ENCODE measurements at places on chromosomes 3 and 15.

DNA sequence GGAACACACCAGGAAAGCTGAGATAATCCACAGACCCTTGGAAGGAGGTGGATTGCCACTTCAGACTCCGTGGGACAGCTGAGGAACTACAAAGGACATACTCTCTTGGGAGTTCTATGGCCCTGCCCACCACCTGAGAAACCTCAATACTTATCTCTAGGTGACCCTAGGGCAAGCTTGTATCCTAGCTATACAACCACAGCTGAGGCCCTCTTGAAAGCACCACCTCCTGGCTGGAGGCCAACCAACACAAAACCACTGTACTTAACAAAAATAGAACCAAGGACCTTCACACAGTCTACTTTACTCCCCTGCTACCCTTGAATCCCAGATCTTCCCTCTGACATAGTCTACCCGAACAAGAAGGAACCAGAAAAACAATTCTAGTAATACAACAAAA lies 60.7 kb upstream of the TRIM42 start:
- DNase-seq = no peak

DNA sequence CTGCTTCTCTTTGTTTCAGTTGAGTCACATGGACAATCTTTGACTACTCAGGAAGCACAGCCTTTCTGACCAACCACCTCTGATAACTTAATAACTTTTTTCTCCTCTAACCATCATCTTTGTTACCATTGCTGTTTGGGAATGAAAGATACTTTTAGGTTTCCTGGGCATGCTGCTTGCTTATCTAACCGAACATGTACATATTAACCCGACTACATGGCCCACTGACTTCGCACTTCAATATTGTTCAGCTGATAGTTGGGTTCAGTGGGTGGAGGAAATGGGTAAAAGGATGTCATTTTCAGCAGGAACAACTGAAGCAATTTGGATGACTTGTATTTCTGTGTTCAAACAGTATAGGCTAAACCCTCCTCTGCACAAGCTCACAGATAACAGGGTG lies 214.3 kb downstream of the SQOR start:
- DNase-seq = no peak

DNA sequence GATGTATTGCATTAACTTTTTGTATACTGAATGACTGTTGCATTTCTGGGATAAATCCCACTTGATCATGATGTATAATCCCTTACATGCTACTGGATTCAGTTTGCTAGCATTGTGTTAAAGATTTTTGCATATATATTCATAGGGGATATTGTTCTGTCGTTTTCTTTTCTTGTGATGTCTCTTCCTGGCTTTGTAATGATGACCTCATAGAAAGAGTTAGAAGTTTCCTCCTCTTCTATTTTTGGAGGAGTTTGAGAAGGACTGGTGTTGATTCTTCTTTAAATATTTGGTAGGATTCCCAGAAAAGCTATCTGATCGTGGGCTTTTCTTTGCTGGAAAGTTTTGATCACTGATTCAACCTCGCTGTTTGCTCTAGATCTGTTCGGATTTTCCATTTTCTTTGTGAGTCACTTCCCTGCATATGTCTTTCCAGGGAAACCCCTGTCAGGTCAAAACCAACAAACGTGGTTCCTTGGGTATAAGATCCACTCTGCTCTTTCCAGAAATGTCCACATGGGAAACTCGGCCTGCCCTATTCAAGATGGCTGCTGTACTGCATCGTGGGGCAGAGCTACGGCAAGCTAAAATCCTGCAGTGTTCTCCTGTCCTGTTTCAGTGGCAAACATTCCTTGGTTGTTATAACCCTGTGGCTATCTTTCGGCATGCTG lies 120.4 kb downstream of the GABRG3 start:
- DNase-seq = no peak

DNA sequence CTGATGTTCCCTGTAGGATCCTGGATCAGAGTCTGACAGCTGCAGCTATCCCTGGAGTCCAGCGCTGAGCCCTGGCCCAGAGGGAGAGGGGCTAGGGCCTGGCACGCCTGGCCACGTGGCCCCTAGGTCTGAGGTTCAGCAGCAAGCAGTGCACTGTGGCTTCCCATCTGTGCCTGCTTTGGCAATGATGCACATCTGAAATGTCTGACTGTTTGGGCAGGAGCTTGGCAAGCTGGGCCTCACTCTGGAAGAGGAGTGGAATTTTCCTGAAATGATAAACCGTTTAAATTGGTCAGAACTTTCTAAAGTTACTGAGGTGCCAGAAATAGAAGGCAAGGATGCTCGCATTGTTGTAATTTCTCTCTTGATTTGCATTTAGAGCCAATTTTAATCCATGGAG lies 48.8 kb upstream of the MRPS22 start:
- no peak for DNase-seq

DNA sequence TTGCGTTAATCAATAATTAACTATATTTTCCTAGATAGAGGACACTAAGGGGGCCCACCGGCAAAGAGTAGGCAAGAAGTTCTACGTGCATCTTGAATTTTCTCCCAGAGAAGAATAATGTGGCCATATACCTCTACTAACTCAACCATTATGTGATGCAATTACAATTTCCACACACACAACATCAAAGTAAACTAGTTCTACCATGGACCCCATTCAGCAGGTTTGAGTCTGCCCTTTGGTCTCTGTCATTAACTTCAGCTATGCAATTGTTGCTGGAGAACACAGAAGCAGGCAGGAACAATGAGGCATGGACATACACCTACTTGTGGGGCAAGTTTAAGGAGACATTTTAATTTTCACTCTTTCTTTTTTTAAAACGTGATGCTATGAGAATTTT lies 705.9 kb downstream of the PDCD6IP start:
- DNase-seq = no peak

DNA sequence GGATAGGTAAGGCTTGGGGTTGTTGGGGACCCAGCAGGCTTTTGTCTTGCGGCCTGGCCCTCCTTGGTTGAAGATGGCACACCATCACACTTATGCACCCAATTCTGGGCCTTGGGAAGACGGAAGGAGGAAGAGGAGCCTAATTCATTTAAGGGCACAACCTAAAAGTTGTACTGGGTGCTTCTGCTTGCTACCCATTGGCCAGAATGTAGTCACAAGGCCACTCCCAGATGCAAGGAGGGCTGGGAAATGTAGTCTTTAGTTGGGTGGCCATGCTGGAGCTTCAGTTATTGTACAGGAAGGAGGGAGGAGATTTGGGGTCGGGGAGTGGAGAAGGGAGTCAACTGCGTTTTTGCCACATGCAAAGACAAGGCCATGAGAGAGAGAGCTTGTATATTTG lies 109.2 kb downstream of the TMEM266 start:
- no peak for DNase-seq

DNA sequence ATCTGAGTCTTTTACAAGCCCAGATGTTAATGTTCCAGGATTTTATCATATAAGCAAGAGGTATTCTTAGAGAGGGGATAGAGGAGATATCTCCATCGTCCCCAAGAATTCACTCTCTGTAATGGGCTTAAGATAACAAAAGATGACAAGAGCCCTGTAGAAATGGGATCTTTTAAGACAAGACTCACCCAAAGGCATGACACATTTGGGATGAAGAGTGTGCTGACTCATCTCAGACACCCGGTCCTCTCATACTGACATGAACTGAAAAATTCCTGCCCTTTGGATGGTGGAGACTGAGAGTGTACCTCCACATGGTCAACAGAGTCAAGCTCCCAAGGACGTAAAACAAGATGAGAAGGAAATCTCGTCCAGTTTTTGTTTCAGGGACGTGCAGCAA lies 11.0 kb downstream of the LEKR1 start:
- DNase-seq = no peak

- no peak for DNase-seq
These were observed 64.0 kb upstream of the PLSCR4 start for GRCh38 chr3:146314871-146315270.

DNA sequence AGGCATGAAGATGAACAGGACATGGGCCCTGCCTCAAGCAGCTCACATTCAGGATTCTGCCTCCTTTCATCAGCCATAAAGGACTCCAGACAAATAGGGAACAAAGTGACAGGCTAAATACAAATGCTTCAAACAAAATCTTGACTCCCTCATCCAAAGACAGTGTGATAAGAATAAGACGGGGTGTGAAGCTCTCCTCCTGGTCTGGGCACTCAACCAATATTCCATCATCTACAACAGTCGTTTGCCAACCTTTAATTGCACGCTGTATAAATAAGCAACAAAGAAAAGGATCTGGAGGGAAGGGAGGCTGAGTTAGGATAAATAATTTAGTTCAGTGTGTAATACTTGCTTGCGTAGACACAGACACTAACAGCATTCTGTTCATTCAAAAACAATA lies 5.4 kb downstream of the CCDC54 start:
- no peak for DNase-seq

DNA sequence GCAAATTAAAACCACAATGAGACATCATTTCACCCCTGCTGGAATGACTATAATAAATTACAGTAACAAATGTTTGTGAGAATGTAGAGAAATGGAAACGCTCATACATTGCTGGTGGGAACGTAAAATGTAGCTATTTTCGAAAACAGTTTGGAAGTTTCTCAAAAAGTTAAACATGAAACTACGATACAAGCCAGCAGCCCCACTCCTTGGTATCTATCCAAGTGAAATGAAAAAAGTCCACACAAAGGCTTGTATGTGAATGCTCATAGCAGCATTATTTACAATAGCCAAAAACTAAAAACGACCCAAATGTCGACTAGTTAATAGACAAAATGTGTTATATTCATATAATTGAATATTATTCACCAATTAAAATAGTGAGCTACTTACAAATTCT lies 22.9 kb upstream of the CFAP20DC start:
- no peak for DNase-seq

DNA sequence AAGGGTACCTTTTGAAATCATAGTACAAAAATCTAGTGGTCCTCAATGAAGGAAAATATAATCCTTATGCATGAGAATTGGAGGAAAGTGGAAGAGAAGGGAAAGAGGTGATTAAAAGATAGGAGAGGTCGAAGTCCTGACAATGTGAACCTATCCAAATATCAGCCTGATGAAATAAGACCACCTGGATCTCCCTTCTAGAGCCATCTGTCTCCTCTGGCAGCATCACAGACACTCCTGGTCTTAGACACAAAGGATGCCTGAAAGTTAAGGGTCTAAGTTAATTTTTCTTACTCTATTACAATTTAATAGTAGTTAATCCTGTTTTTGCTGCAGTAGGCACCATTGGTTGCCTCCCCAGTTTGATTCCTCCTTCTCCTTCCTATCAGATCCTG lies 11.1 kb upstream of the TMED3 start:
- DNase-seq = no peak

DNA sequence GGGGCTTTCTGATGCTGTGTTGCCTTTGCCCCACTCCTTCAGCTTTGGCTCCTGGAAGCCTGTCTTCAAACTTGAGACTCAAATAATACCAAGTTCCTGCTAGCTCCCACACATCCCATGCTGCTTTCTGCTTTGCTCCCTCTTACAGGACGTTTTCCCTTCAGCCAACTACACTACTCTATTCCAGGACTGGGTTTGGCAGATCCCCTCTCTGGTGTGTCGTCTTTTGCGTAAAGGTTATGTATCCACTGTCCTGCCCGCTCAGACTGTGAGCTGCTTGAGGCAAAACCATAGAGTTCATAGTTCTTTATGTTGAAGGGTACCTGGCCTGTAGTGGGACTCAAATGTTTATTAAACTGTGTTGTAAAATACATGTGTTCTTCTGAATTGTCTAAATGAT lies 25.4 kb downstream of the PPP2R3A start:
- no peak for DNase-seq

GRCh38 chr3:146585156-146585555 lies 20.0 kb downstream of the PLSCR5 start:
- DNase-seq = no peak

DNA sequence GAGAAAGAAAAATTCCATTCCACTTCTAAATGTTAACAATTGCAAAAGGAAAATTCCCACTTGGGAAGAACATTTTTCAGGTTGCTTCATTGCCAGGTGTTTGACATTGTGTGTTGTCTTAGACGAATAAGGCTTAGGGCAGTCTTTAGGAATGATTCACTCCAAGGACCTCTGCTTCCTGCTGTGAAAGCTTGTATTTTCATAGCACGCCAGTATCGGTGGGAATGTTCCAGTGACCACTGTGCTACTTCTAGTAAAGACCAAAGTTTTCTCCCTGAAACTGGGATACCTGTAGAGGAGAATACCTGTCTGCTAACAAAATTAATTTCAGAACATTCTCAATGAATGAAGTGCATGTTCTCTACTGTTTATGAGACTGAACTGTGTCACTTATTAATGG lies 64.1 kb downstream of the CDIN1 start:
- no peak for DNase-seq

DNA sequence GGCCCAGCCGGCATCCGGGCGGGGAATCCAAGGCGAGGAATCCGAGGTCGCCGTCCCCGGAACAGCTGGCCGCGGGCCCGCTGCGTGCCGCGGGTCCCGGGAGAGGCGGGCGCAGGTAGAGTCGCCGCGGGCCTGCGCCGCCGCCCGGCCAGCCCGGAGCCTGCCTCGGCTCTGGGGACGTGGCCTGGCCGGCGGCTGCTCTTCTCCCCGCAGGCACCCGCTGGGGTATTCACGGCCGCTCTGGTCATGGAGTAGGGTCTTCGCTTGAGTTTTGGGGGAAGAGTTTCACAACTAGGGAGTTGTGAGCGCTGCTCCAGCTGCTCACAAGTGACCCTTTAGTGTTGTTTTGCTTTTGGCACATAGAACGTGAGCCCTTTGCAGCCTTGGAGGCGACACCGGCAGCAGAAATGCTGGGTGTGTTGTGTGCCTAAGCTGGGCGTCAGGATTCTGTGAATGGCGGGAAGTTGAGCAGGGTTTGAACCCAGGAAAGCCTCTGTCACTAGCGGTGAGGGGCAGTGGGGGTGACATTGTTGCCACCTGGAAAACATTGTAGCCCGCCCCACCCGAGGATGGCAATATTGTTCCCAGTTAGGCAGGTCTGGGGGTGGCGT lies 4.0 kb downstream of the TRIM71 start:
- peak; percentile 58 for DNase-seq

- no peak for DNase-seq
These were observed 14.3 kb downstream of the TPRG1 start for GRCh38 chr3:189186101-189186500.

- DNase-seq = no peak
These were observed 158.6 kb downstream of the ADAM10 start for GRCh38 chr15:58590926-58591325.

GRCh38 chr3:56355570-56356185 lies 112.6 kb downstream of the ERC2 start:
- DNase-seq = no peak

DNA sequence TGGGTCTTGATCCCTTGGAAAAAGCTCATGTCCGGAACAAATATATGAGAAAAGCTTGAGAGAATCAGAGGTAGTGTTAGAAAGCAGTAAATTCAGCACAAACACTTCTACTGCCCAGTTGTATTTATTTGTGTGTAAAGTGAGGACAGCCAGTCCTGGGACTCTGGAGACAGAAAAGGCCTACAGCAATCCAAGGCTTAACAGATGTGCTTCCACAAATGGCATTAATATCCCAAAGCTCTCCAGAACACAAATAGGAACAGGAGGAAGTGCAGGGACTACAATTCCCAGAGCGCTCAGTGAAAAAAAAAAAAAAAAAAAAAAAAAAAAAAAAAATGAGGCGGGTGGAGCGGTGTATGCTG lies 390 bp upstream of the AP2M1 start:
- DNase-seq = no peak

GRCh38 chr3:169562988-169563774 lies 100.3 kb downstream of the MECOM start:
- DNase-seq = peak; percentile 29

All from HuH-7 (cell line).